Cortex of kidney (tissue), 1 donor: ENCODE measurements at places on chromosomes 7 and 10.

DNA sequence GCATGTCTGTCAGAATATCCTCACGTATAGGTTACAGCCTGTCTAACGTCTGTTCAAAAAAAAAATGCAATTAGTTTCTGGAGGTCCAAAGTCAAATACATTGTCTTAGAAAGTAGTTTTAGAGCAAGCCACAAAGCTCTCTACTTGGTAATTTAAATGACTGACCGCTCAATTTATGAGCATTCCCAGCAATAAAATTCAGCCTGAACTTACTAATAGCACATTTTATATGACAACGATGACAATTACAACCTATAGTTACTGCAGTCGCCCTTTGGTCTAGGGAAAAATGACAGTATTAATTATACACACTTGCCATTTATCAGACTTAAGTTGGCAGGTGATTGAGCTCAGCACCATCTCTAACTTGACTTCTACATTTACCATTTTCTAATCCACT, 425.8 kb upstream of the STEAP1 start:
- no peak for DNase-seq

DNA sequence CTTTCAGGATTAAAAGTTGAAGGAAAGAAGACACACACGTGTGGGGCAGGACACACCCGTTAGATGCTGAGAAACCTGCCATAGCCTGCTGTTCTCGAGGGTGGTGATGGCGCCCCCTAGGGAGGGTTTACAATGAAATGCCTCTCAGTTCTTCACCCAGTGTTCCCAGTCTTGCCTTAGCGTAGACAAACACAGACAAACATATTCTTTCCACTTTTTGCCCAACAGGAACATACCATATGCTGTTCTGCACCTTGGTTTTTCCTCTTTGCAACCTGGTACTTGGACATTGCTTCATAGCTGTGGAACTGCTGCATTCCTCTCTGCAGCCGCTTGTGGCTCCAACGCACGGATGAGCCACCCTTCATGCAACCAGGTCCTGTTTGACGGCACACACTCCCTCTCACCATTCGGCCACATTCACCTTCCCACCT, 23.3 kb upstream of the HSPA12A start:
- no peak for DNase-seq

DNA sequence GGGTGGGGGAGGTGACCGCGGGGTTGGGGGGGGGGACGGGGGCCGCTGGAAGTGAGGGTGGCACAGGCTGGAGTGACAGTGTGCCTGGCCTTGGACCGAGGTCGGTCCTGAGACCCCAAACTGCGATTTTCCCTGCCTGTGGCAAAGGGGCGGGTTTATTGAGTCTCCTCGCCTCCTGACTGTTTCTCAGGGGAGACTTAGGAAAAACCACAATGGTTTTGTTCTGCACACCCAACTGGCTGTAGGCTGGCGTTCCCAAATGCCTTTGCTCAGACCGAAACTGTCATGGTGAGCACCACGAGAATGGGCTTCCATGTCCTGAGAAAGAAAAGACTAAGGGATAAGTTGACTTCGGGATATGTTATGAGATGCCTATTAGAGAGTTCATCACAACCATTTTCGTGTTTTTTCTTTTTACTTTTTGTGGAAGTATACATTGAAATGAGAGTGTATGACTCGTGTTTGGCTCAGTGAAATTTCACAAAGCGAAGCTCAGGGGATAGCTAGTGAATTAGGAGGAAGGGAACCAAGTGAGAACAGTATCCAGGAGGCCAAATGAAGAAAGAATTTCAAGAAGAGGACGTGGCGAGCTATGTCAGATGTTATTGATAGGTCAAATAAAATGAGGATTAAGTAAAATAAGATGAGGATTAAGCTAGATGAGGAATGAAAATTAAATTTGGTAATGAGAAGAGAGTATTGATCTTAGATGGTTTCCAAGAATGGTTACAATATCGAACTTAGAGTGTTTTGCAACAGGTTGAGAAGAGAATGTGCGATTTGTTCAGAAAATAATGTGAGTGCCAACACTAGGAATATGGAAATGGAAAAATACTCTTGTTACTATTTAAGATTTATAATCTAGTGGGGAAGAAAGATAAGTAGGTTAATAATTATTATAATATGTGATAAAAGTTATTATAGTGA, 918 bp downstream of the NET1 start:
- DNase-seq, result no peak

- no peak for DNase-seq
Measured at GRCh38 chr7:110800984-110801383, 289.9 kb upstream of the LRRN3 start.

DNA sequence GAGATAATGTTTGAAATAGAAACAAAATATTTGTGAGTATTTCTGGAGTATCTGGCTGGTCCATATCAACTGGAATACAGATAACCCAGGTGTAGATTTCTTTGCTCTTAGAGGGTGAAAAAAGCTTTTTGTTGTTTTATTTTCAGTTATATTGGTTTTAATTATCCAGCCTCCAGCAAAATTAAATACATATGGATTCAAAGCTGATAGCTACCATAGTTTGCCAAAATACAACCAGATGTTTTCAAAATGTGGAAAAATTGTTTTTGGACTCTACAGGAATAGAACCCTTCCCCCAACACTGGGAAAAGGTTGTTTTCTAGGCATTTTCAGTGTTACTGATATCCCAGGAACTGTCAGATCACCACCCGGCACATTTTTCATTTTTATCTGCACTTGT, 30.1 kb downstream of the LRRC17 start:
- no peak for DNase-seq
